ENCODE measurements at places on chromosomes 3 and 15.

- DNase-seq = no peak
These were observed 141.2 kb downstream of the GMNC start for GRCh38 chr3:190721330-190721729.

DNA sequence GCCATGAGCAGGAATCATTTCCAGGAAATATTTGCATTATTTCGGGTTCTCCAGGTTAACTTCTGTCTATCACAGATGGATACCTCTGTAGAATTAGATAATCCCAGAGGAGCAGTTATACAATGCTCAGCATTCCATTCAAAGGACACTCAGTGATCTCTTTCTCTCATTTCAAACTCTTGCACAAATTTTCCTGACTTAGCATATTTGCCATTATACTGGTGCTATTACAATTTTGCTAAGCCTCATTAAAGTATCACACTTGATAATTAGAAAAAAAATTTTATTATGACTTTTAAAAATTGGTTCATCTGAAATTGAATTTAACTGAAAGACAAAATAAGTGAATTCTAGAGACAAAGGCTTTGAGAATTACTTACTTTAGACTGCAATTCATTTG is 469.0 kb downstream of the EPHA3 start:
- DNase-seq = no peak

GRCh38 chr3:5806192-5806591 is 618.7 kb downstream of the EDEM1 start:
- no peak for DNase-seq

- no peak for DNase-seq
These were observed 449.9 kb upstream of the GOLIM4 start for GRCh38 chr3:168545591-168545990.

GRCh38 chr3:133675631-133676335 is 14.0 kb upstream of the TOPBP1 start:
- no peak for DNase-seq

GRCh38 chr15:55816017-55816416 is 73.1 kb upstream of the PRTG start:
- no peak for DNase-seq

GRCh38 chr3:126654571-126655383 is at the start of gene TXNRD3:
TXNRD3 (minus strand) TSS chr3:126655124.
- DNase-seq = peak; percentile 71

DNA sequence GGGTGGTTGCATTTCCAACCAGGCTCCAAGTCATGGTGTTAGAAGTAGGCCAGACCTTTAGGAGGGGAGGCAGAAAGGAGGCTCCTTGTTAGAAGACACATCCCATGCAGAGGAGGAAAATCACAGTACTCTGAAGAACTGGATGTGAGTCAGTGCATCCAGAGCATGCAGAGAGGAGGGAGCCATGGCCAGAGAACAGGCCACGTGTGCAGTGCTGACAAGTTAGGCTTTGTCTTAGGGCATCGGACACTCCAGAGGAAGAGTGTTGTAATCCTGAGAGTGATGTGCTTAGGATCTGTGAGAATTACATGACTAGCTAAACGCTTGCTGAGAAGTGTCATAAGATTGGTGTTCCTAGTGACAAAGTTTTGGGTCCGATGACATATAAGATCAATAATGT is 456.5 kb upstream of the THRB start:
- no peak for DNase-seq

DNA sequence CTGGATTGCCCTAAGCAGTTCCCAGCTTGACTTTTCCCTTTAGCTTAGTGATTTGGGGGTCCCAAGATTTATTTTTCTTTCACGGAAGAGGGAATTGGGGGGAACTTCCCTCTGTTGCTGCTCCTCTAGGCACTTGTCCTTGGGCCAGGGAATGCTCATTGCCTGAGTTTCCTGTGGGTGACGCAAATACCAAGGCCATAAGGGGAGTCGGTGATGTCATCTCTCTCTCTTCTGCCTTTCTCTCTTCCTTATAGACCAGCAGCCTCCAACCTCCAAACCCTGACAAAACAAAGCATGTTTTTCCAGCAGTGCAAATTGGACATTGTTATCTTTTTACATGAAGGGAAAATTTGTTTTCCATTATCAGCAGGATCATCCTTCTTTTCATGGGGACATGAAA is 120.2 kb downstream of the ITPR1 start:
- DNase-seq = no peak

GRCh38 chr3:107994956-107995715 is 95.7 kb downstream of the CD47 start:
- no peak for DNase-seq

DNA sequence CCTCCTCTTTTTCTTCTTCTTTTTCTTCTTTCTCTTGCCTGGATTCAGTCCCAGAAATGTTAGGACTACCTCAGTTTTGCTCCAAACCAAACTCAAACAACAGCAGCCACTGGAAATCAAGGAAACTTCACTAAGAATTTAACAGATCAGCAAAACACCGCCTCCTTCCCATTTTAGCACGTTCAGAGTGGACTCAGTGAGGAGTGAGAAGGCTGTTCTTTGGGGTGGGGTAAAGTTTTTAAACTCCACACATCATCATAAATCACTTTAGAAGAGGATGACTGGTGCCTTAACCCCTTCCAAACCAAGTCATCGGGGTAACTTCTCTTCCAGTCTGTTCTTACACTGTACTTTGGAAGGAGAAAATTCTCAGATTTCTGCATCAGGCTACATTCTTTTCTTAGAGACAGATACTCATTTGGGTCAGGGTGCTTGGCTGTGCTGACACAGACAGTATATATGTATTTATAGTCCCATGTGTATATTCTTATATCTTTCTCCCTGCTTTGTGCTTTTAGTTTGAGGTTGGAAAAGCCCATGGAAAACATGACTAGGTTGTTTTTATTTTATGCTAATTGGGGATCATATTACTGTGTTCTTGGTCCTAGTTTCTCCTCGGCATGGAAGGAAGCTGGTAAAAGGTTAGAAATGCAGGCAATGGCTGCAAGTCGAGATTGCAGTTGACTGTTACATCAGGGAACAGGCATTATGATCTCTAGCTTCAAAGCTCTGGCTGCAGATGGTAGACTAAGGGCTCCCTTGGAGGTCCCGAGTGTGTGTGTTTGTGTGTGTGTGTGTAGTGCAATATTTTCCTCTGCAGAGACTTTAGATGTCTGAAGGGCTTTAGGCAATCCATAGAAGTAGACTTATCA is at the start of gene CCDC80:
Gene CCDC80 (minus strand): TSS at position 214 of the 872 bp plus-strand sequence. CDS start 1,238 bp downstream, outside the sequence.
- DNase-seq = peak; percentile 62

DNA sequence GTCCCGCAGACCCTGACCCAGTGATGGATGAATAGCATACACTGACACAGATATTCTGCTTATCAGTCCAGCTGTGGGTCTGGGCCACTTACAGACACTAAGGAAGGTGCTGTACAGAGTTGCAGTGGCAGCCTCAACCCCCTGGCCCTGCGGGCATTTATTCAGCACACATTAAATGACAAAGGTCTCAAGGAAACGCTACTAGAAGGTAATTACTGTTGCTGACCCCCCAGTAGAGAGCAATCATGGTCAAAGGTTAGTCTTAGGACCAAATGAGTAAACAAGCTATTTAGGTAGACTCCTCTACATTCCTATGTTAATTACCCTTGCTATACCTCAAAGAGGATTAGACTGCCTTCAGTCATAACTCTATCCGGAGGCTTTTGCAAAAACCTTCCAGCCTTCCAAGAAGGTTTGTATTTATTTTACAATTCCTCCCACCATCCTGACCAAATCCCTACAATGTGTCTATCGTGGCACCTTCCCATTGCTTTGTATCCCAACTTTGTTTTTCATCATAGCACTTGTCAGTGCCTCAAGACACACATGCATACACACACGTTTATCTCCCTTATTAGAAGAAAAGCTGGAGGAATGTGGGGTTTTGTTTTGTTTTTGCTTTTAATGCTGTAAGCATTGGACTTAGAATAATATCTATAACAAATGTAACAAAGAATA is 227.9 kb downstream of the PYDC2 start:
- no peak for DNase-seq
